Pancreas (tissue), 10 donors: ENCODE measurements at places on chromosomes 5 and 9. TPM values are rescaled to one million over a fixed set of nuclear protein-coding genes. Genes with fewer than 3 reads are reported as not detected.

GRCh38 chr9:27482709-27483108 is 41.4 kb upstream of the IFNK start:
- H3K4me3 ChIP-seq: no peak overlapping the region
- no peaks in the 10 kb centered on the region for H3K4me1 ChIP-seq
- no peak for DNase-seq
- no peak overlapping the region for H3K27ac ChIP-seq
- H3K27me3 ChIP-seq: no peaks in the 10 kb centered on the region

Gene OR1Q1
- not detected for total RNA-seq

- H3K4me3 ChIP-seq: no peak overlapping the region
- H3K27me3 ChIP-seq: no peaks in the 10 kb centered on the region
- H3K27ac ChIP-seq: no peak overlapping the region
- no peaks in the 10 kb centered on the region for H3K4me1 ChIP-seq
Observed at GRCh38 chr9:38278931-38279679, 113.4 kb upstream of the ALDH1B1 start.

DNA sequence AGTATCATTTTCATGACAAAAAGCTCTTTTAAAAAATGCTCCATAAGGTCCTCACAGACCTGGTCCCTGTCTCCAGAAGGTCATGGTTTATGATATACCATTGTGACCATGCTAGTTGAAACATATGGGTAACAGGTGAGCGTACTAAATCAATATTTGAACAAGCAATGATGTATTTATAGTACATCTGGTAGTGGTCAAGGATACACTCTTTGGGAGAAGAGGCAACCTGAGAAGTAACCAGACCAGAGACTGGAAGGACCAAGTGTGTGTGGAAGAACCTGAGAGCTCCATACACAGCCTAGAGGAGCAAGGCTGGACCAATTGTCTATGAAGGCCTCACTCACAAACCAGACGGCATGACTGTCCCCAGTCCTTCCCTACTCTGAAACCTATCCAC is 55.1 kb downstream of the LHFPL2 start:
- no peaks in the 10 kb centered on the region for H3K36me3 ChIP-seq
- H3K4me1 ChIP-seq: peaks cover 40% of the 10 kb centered on the region
- H3K4me3 ChIP-seq: no peak overlapping the region
- DNase-seq: no peak

DNA sequence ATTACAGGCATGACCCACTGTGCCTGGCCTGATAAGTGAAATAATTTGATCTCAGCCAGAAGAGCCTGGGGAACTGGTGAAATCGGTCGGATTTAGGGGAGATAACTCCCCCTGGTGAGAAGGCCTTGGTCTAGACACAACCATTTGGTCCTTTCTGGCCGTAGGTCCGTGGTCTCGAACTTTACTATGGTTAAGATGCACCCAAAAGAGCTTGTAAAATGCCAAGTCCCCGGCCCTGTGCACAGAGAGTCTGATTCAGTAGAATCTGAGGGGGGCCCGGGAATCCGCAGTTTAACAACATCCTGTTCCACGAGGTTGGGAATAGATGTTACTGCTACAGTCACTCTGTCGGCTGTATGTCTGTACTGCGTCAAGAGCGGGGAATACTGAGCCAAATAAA is 140.7 kb downstream of the C9orf50 start:
- peaks cover 27% of the 10 kb centered on the region for H3K4me1 ChIP-seq
- DNase-seq: no peak
- no peak overlapping the region for H3K27ac ChIP-seq
- no peaks in the 10 kb centered on the region for H3K36me3 ChIP-seq
- no peaks in the 10 kb centered on the region for H3K27me3 ChIP-seq

DNA sequence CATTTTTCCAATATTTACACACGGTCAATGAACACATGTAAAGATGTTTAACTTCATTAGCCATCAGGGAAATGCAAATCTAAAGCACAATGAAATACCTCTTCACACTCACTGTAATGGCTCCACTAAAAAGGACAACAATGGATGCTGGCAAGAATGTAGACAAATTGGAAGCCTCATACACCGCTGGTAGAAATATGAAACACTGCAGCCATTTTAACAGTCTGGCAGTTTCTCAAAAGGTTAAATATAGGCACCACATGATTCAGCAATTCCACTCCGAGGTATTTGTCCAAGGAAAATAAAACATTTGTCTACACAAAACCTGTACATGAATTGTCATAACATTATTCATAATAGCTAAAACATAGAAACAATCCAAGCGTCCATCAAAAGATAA is 20.0 kb downstream of the RNF145 start:
- H3K36me3 ChIP-seq: no peaks in the 10 kb centered on the region
- no peak for DNase-seq
- no peaks in the 10 kb centered on the region for H3K27me3 ChIP-seq
- H3K27ac ChIP-seq: no peak overlapping the region
- H3K4me3 ChIP-seq: no peak overlapping the region

DNA sequence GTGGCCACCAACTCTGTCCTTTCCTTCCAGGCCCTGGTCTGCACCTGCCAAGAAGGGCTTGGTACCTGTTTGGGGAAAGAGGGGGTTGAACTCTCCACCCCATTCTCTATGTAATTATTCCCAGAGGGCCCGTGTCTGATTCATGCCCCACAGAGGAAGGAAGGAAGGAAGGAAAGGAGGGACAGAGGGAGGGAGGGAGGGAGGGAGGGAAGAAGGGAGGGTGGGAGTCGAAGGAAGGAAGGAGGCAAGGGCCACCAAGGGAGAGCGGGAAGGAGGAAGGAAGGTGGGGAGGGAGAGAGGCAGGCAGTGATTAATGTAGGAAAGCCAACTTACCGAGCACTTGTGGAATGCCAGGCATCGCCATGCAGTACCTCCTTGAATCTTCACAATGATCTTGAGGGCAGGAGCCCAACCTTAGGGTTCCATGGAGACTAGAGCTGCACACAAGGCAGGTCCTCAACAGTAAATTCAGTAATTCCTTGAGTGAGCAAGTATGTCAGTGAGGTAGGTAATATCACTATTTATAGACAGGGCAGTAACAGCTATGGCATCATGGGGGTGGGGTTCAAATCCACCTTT is 75.8 kb downstream of the FGF18 start:
- H3K4me1 ChIP-seq: no peaks in the 10 kb centered on the region
- no peaks in the 10 kb centered on the region for H3K36me3 ChIP-seq
- DNase-seq: no peak

Gene ANKRD18B
- total RNA-seq: 0.51 TPM

- peaks cover 27% of the 10 kb centered on the region for H3K4me1 ChIP-seq
- no peak for DNase-seq
- no peak overlapping the region for H3K27ac ChIP-seq
- H3K4me3 ChIP-seq: no peak overlapping the region
Observed at GRCh38 chr5:140205216-140205615, 30.2 kb downstream of the CYSTM1 start.

DNA sequence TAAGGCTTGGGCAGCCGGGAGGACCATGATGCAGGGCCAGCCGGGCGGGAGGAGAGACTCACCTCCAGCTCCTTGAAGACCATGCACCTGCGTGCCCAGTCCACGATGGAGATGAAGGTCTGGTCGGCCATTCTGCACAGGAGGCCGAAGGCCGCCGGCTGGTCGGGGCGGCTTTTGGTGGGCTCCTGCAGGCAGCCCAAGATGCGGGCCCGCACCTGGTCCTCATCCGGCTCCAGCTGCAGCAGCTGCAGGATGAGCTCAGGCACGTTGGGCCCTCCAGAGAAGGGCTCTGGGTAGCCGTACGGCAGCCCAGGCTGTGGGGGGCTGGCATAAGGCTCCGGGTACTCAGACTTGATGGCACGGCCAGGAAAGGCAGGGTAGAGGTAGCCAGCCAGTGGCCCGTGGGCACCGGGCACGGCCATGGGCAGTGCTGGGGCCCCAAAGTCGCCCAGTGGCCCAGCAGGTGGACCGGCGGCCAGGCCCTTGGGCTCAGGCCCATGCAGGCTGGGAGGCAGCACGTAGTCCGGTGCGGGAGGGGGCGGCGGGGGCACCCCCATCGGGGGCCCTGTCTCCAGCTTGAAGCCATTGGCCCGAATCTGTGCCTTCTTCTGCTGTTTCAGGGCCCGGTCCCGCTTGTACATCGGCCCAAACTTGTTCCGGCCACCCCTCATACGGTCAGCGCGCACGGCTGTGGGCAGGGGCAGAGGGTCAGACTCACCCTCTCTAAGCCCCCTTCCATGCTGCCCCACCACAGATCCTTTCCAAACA is 7.0 kb downstream of the NR5A1 start:
- H3K27me3 ChIP-seq: no peaks in the 10 kb centered on the region
- peaks cover 4% of the 10 kb centered on the region for H3K4me1 ChIP-seq
- H3K4me3 ChIP-seq: no peak overlapping the region

- H3K27me3 ChIP-seq: no peaks in the 10 kb centered on the region
- H3K27ac ChIP-seq: peak overlapping the region; percentile 64
- H3K4me1 ChIP-seq: peaks cover 9% of the 10 kb centered on the region
Observed at GRCh38 chr9:135993409-135993742, 32.2 kb upstream of the UBAC1 start.

GRCh38 chr9:96758845-96759673 is 18.8 kb downstream of the ZNF510 start:
- H3K36me3 ChIP-seq: peaks cover 24% of the 10 kb centered on the region
- DNase-seq: no peak
- H3K4me1 ChIP-seq: no peaks in the 10 kb centered on the region
- no peak overlapping the region for H3K27ac ChIP-seq
- H3K27me3 ChIP-seq: no peaks in the 10 kb centered on the region
- H3K4me3 ChIP-seq: no peak overlapping the region

GRCh38 chr5:80763873-80764647 is 109.3 kb upstream of the DHFR start:
- H3K36me3 ChIP-seq: no peaks in the 10 kb centered on the region
- H3K27ac ChIP-seq: no peak overlapping the region
- no peaks in the 10 kb centered on the region for H3K27me3 ChIP-seq
- no peak overlapping the region for H3K4me3 ChIP-seq
- no peaks in the 10 kb centered on the region for H3K4me1 ChIP-seq

GRCh38 chr5:2874099-2874498 is 122.6 kb upstream of the IRX2 start:
- H3K4me1 ChIP-seq: no peaks in the 10 kb centered on the region
- no peaks in the 10 kb centered on the region for H3K27me3 ChIP-seq
- no peak overlapping the region for H3K27ac ChIP-seq
- no peak for DNase-seq

Gene SLC36A2
- total RNA-seq: not detected

DNA sequence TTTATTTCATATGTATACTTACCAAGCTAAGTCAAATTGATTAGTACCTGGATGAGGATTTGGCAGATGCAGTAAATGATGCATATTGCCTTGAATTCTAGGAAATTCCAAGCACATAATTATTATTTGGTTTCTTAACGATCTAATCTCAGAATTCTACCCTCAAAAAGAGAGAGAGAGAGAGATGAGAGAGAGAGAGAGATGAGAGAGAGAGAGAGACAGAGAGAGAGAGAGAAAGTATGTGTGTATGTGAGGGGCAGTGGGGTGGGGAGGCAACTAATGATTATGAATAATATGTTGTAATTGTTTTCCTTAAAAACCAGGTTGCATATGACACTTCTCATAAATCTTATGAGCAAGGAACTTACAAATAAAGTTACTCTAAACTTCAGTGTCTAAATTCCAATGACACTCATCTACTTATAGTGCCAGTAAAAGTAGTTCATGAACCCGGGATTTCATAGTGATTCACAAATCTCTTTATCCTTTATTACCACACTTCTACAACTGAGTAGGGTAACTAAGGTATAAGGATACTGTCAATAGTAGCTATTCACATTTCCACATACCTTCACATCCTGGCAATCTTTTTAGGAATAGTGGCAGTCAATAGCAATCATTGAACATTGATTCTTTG is 60.5 kb upstream of the EDIL3 start:
- no peaks in the 10 kb centered on the region for H3K27me3 ChIP-seq
- no peaks in the 10 kb centered on the region for H3K36me3 ChIP-seq
- no peaks in the 10 kb centered on the region for H3K4me1 ChIP-seq
- H3K4me3 ChIP-seq: no peak overlapping the region
- H3K27ac ChIP-seq: no peak overlapping the region

DNA sequence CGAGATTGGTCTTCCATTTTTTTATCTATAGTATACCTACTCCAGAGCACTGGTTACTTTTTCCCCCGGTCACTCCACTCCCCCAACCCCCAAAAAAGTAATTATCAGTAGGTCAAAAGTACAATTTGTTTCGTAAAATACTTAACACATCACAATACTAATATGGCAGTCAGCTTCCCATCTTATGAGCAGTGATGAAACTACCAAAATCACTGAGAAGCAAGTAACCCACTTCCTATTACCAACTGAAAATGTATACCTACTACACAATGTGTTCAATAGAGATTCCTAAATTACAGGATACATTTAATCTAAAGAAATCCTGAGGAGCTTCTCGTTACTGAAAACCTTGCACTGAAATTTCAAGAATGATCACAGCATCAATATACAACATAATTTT is 1.9 kb downstream of the CERT1 start:
- H3K4me1 ChIP-seq: peaks cover 29% of the 10 kb centered on the region
- no peaks in the 10 kb centered on the region for H3K36me3 ChIP-seq
- H3K27ac ChIP-seq: no peak overlapping the region
- no peak overlapping the region for H3K4me3 ChIP-seq
- DNase-seq: no peak

DNA sequence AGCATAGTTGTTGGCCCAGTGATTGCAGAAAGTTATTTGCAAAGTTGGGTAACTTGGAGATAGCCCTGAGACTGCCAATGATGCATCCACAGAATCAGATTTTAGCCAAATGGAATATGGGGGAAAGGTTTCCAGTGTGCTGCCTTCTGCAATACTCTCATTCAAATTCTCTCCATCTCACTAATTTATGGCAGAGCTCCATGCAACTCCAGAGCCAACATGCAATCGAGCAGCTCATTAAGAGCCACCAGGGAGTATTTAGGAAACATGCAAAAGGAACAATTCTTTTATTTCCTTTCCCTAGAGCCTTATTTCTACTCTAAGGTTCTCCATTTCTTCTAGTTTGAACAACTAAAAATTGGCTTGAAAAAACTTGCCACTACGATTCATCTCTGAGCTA is 135.9 kb upstream of the MARCHF11 start:
- H3K27ac ChIP-seq: no peak overlapping the region
- DNase-seq: no peak
- H3K4me1 ChIP-seq: no peaks in the 10 kb centered on the region
- H3K36me3 ChIP-seq: no peaks in the 10 kb centered on the region
- no peak overlapping the region for H3K4me3 ChIP-seq
- H3K27me3 ChIP-seq: no peaks in the 10 kb centered on the region

DNA sequence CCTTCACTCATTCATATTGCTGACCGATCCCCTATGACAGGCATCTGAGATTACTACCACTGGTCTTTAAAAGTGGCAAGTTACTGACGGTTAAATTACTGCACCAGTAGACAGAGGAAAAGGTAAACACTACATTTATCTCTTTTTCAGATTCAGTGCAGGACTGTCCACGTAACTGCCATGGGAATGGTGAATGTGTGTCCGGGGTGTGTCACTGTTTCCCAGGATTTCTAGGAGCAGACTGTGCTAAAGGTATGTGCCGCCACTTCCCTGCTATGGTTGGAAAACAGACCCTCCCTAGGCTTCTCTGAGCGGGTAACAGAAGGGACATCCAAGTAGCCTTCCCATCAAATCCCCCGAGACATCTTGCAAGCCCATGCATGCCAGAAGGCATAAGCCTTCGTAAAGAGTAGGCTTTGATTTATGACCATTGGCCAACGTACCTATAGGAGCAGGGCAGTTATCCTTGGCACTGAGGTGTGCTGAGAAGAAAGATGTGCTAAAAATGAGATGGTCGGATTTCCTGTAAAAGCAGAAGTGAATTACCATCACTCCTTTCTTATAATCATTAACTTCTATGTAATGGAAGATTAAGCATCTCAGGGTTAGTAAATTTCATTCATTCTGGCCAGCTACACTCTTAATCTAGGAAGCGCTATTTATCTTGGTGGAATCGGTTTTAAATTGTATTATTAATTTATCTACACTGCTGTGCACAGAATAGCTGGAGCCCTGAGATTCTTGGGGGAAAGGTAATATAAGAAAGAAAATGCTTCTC is 193.4 kb upstream of the WWC1 start:
- H3K4me3 ChIP-seq: no peak overlapping the region
- H3K27ac ChIP-seq: no peak overlapping the region
- H3K4me1 ChIP-seq: no peaks in the 10 kb centered on the region
- no peak for DNase-seq
- H3K27me3 ChIP-seq: no peaks in the 10 kb centered on the region
- H3K36me3 ChIP-seq: no peaks in the 10 kb centered on the region
